NCI-H226 (cell line): ENCODE measurements at places on chromosomes 4 and X.

GRCh38 chr4:122003335-122003734 lies 51.5 kb upstream of the TRPC3 start:
- no peak for DNase-seq

DNA sequence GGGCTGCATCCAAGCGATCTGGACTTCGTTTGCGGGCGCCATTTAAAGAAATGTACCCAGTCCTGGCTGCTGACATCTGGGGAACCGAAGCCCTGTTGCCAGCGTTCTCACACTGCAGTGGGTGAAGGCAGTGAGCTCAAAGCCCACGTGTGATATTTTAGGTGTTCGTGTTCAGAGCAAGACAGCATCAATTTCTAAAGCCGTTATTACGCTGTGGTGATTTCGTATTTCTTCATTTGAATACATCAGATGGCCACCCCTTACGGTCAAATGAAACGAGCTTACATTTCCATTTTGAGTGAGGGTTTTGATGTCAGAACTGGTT lies 376 bp upstream of the C4orf36 start:
- no peak for DNase-seq

DNA sequence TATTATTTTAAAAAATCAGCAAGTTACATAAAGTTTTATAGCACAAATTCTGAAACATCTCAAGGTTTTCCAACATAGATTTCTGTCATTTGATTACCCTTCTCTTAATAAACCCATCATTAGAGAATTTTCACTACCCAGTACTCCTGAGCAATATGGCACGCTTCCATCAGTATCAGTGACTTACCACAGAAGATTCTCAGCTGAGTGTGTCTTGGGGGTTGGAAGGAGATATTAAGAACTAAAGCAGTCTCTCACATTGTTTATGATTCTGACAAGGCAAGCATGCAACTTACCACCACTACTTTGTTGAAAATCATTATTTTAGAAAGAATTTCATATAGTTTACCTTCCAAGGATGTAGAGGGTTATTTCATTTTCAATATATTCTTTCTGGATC lies 67.7 kb downstream of the INPP4B start:
- peak; percentile 46 for DNase-seq

DNA sequence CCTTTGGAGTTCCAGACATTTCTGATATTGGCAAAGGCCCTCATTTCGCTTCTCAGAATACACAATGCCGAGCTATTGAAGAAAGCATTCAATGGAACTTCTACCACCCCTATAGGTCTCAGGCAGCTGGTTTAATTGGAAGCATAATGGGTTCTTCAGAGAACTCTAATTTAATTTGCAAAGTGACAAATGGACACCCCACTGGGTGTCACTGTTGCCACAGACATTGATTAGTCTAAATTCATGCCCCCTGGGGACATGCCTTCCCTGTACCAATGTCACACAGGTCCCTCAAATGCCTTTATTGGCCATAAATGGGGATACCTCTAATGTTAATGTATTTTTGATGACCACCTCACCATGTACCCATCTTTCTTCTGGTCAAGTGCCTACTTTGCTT lies 22.9 kb upstream of the TMEM255A start:
- no peak for DNase-seq

DNA sequence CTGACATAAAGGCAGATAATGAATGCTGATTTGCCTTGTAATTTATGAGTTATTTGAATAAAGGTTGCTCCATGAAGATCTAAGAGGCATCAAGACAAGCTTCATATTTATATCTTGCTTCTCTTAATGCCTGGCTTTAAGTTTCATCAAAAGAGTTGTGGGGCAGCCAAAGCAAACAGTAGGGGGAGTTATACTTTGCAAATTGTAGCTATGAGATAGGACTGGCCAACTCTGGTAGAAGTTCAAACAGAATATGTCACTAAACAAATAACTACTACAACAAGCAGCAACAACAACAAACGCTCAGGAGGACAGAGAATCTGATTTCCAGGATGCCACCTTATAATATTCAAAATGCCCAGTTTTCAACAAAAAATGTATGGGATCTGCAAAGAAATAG lies 69.1 kb upstream of the PLAC1 start:
- no peak for DNase-seq

GRCh38 chrX:153520287-153520917 lies 3.0 kb downstream of the ATP2B3 start:
- no peak for DNase-seq

DNA sequence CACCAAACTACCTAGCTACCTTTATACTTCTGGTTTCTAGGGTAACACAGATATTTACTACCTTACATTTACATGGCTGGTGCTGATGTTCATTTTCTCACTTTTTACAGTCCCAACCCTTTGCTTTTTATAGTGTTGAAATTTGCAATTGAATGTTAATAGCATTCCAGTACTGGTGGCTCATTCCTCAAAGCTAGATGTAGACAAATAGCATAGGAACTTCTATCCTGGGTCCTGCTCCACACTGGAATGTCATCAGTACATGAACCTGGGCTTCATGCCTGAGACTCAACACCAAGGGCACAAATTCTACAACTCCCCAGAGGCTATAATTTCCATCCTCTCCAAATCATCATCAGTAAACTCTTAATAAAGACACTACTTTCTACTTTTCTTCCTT lies 10.3 kb upstream of the TRMT2B start:
- no peak for DNase-seq

- no peak for DNase-seq
Observed at GRCh38 chr4:57190601-57191481, 80.7 kb upstream of the IGFBP7 start.
